ENCODE measurements at places on chromosomes 7 and 10.
A peak's percentile ranks its signal among the peaks of the same experiment; 100 is the strongest.

DNA sequence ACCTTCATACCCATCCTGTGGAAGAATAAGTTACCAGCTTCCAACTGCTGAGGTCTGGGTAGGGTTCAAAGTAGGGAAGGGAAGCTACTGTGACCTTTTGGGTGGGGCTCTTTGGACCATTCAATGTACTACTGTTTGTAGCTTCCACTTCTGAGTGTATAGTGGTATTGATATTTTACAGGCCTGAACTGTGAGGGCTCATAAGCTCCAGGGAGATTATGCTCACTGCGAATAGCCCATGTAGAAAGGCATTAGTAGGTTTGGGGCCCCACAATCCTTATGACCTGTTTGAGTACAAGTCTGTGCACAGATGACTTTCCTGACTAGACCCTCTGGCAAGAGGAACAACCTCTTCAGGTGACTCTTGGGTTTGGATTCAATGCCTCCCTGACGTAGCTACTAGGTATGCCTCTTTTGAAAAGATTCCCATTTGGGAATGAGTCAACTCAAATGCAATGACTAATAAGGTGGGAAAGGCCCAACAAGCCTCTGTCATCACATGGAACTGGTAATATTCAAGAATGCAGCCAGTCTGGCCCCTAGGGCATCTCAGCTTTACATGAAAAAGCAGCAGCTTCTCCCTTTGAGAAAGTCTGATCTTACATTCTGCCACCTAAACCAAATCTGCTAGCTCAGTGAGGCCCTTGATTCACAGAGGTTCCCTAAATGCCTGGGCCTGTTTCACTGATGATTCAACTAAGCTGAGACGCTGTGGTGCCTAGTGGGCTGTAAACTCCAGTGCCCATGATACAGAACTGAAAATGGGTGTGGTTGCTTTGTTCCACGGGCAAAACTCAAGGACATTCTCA lies 79.8 kb downstream of the ABI1 start:
- no peak for DNase-seq

DNA sequence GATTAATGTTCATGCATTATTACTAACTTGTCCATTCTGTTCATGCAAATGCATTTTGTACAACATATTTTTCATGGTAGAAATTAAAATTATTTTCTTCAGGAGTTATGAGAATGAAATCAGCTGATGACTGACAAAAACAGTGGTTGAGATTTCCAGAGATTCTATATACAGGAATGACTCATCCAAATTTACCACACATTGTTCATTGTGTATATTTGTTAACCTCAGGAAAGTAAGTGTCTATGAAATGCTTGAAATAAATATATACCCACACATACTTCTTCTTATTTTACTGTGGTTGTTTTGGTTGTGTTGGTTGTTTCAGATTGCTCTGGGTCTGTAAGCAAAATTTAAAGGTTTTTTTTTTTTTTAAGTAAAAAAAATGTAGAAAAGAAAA lies 108.1 kb upstream of the SP8 start:
- no peak for DNase-seq

DNA sequence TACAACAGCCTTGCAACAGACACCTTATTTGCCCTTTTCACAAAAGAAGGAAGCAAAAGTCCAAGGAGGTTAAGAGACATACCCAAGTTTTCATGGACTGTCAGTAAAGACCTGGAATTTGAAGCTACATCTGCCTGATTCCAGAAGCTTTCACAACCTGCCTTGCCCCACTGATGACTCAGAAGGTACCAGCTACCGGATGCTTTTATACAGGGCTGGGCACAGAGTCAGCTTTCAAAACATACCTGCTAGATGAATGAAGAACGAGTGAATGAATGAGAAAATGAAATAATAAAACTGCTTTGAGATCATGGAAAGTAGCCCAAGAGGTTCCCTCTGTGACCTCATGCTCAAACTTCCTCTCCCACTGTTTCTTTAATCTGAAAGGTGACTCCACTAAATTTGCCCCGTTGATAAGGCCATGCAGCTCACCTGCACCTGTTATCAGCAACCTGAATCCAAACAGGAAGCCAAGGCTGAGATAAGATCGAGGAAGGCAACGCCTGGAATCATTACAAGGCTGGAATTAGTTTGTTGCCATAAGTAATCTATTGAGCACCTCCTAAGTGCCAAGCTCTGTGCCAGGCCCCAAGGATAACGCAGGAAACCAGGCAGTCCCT lies 151.5 kb downstream of the WDR11 start:
- no peak for DNase-seq

DNA sequence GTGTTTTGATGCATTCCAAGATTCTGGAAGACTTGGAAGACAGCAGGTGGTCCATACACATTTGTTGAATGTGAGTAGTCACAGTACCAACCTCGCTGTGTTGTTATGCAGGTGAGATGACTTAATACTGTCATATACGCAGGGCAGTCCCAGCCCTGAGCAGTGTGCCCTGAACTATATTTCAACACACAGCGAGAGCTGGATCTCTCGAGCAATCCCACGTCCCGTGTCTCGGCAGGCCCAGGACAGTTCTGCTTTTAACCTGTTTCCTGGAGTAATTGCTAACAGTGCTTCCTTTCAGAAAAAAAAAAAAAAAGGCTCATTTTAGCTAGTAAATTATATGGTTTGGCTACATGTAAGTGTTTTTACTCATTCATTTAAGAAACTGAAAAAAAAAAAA lies 179.7 kb downstream of the PRKCQ start:
- no peak for DNase-seq

- DNase-seq: no peak
These were observed 6.5 kb downstream of the BAG3 start for GRCh38 chr10:119657725-119658124.

- DNase-seq: no peak
These were observed 285.4 kb downstream of the BAMBI start for GRCh38 chr10:28962768-28963167.

- no peak for DNase-seq
These were observed 24.9 kb downstream of the PPP2R2D start for GRCh38 chr10:131925716-131926115.

DNA sequence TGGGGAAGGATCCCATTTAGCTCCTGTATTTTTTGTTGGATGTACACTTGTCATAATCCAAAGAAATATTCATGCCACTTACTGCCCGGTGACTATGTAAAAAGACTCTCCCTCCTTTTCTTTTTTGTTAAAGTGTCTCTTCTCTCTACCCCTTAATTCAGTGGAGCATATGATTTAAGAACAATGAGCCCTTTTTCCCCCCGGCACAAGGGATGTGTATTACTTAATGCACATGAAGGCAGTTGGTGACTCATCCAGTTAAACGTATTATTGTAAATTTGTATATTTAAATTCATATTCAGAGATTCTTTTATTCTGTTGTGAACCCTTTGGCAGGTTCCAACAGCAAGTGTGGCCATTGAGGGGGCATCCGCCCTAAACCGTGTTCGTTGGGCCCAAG lies 241.9 kb downstream of the SLC25A13 start:
- no peak for DNase-seq

DNA sequence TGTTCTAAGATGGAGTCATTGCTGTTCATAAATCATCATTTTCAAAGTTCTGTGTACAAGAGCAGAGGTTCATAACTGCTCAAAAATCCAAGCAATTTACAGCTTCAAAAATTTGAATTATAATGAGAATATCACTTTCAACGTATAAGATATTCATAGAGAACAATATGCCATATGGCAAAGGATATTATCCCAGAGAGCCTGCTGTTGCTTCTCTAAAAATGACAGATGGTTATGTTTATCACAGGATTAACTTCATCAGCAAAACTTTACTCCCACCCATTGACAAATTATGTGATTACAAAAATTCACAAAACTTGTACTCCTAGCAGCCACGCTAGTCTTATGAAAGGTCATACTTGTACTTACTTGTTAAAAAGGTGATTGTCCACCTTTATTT lies 105.1 kb downstream of the PIP4K2A start:
- no peak for DNase-seq

DNA sequence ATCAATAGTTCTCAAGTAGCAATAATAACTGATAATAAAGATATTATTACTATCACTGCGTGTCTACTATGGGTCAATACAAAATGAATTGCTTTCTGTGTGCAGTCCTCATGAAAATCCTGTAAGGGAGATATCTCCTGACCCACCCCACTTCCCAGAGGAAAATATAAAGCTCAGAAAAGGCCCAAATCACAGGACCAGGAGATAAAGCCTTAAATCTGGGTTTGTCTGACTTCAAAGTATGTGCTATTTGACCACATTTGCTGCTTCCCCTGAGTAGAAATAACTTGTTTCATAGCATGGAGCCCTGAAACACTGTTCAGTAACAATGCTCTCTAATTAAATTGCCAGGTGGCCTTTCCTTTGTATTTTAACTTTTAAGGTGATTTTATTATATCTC lies 174.1 kb downstream of the JAZF1 start:
- DNase-seq: no peak

DNA sequence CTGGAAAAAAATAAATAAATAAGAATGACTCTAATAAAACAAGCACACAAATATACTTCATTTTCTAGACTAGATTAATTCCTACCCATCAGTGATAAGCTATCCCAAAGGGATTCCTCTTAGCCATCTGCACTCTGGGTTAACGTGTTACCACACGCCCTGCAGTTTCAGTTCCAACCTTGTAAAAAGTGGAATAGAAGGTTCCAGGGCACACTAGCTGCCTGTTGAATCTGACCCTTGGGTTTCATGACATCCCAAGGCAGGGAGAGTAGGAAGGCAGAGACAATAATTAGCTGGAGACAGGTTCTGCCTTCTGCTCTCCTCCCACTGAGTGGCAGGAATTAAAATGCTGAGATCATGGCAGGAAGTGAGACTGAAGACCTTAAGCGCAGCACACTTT lies 33.5 kb downstream of the SLC37A3 start:
- DNase-seq: no peak

DNA sequence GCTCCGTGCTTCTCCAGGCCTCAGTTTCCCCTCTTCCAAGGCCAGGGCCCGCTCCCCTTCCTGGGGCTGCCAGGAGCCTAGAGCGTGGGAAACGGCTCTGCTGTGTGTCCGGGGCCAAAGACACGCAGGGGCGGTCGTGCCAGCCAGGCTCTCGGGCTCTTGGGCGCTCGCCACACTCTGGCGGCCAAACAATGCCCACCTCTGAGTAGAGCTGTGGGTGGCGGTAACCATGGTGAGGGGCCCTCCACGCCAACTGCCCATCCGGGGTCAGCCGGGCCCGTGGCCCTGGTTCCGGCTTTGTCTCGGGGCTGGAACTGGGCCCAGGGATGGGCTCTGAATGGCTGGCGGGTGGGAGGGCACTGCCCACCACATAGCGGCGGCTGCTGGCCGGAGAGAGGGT lies 16.0 kb downstream of the GRIFIN start:
- DNase-seq: no peak

GRCh38 chr7:22675917-22676343 lies 51.1 kb upstream of the IL6 start:
- DNase-seq: peak; percentile 65

DNA sequence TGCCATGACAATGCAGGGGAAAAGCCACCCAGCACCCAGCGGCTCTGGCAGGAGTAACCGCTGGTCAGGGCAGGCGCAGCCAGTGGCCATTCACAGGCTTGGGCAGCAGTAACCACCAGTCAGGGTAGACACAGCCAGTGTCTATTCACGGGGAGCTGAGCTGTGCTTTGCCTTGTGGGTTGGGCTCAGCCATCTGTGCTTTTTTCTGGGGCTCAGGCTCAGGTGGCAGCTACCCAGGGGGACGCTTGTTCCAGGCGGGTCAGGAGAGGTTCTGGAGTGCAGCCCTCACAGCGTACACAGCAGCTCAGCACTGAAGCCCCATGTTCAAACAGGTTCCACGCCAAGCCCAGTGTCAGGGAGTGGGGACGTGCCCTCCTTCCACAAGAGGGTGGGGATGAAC lies 28.5 kb downstream of the FOXL3 start:
- no peak for DNase-seq

DNA sequence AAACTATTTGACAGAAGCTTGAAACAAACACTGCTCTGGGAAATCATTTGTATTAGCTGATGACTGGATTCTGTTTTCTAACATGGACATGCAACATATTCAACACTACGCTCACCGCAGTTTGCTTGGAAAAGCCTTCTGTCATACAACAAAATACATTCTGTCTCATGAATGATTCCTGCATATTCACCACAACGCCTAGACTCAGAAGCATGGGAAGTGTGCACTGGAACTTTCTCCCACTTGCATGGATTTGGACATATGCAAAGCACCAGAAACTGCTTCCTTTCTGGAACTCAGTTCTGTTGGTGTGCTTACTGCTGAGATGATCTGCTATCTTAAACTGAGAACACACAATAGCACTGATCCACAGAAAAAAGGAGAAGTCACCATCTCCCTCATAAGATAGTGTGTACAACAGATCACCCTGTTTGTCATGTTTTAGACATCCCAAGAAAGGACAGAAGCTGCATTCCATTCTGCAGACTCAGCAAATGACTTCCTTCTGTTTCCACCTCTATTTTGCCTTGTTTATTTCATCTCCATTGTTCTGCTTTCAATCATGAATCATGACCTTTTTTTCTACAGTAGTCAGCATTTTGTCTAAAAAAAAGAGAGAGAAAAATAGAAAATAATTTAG lies 115.8 kb downstream of the HTR7 start:
- DNase-seq: no peak

DNA sequence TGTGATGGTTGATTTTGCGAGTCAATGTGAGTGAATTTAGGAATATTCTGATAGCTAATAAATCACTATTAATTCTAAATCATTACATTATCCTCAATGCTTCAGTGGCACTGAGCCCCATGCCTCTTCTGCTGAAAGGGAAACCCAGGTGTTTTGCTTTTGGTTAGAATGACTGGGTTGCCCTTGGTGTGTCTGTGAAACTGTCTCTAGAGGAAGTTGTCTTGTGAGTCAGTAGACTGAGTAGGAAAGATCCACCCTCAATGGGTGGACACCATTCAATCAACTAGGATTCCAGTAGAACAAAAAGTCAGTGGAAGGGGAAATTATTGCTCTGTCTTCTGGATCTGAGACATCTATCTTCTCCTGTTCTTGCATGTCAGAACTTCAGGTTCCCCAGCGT lies 472.4 kb downstream of the ANKRD7 start:
- DNase-seq: no peak

GRCh38 chr10:66627156-66627555 lies 298.7 kb upstream of the LRRTM3 start:
- no peak for DNase-seq

- no peak for DNase-seq
These were observed 1065.8 kb downstream of the REEP3 start for GRCh38 chr10:64586934-64587503.

DNA sequence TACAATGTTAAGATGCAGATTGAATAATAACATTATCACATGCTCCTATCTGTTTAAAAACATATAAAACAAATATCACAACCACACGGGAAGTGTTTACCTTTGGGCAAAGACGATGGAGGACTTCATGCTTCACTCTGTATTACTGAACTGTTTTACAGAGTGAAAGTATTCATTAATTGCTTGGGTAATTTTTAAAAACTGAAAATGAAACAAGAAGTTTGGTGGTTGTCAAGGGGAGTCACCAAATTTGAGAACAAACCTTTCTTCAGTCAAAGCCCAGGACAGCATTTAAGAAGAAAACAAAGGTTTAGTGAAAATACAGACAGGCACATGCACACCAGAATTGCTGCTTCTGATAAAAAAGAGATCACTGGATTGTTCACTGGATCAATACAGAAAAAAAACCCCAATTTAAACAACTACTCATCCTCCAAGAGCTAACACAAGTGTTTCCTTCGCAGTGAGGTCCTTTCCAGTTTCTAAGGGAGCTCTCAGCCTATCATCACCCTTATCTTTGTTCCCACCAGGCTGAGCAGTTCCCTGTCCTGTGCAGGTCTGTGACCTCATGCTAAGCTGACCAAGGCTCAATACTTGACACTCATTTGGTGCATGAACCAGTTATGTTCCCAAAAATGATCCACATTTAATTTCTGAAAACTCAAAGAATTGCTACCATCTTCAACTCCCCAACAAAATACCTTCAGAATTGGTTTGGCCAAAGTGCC lies 8.8 kb downstream of the PARP12 start:
- no peak for DNase-seq

- no peak for DNase-seq
These were observed 1.5 kb upstream of the C1GALT1 start for GRCh38 chr7:7180725-7181449.
